Muscle of back (tissue), 13 donors: ENCODE measurements at places on chromosomes 12 and 14.

DNA sequence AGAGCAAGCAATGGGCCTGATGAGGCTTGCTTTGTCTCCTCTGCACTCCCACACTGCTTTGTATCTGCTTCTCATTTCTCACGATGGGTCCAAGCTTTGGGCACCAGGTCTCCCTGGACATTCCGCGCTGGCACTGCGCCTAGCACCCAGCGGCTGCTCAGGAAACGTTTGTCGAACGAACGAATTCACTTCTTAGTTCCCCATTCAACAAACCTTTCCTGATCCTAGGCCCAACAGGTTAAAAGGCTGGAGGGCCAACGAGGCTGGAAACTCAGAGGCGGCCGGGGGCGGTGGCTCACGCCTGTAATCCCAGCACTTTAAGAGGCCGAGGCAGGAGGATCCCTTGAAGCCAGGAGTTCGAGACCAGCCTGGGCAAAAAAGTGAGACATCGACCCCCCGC is 1.0 kb upstream of the GLRX5 start:
- DNase-seq = no peak

DNA sequence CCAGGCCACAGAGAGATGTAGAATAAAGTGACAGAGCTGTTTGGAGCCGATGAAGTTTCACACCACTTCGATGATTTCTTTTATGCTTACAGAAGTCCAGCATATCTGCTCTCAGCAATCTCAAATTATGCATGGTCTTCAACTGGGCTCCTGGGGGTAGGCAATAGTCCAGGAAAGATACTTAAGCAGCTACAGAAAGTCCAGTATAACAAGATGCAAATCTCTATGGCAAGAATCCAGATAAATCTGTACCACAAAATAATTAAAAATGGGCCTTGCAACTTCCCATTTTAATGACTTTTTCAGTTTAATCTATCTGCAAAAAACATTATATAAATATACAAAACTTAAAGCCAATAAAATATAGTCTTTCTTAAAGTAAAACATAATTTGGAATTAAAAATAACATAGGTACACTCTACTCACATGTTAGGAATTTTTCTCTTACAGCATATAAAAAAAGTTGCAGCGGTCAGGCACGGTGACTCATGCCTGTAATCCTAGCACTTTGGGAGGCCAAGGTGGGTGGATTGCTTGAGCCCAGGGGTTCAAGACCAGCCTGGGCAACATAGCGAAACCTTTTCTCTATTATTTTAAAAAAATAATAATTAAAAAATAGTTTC is 20.5 kb upstream of the RAD51AP1 start:
- DNase-seq = no peak

DNA sequence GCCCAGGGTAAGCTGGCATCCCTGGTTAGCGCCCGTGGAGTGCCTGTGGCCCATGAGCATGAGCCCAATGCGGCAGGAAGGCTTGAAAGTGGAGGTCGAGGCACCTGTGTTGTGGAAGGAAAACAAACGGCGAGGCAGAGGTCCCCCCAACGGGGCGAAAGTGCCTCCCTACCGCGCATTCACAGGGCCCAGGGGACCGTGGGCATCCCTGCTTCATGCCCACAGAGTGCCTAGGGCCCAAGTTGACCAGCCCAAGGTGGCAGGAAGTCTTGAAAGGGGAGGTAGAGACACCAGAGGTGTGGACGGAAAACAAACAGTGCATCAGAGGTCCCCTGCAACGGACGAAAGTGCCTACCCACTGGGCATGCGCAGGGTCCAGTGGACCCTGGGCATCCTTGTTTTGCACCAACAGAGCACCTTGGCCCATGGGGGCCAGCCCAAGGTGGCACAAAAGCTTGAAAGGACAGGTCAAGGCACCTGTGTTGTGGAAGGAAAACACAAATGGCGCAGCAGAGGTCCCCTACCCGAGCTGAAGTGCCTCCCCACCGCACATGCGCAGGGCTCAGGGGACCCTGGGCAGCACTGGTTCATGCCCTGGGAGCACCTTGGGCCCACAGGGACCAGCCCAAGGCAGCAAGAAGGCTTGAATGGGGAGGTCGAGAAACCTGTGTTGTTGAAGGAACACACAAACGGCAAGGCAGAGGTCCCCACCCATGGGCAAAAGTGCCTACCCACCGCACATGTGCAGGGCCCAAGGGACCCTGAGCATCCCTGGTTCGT is 377.5 kb downstream of the ALG10 start:
- DNase-seq = no peak

- DNase-seq = no peak
Observed at GRCh38 chr12:5548152-5548943, 116.4 kb downstream of the NTF3 start.

- no peak for DNase-seq
Observed at GRCh38 chr12:94165138-94165537, 16.8 kb downstream of the PLXNC1 start.

DNA sequence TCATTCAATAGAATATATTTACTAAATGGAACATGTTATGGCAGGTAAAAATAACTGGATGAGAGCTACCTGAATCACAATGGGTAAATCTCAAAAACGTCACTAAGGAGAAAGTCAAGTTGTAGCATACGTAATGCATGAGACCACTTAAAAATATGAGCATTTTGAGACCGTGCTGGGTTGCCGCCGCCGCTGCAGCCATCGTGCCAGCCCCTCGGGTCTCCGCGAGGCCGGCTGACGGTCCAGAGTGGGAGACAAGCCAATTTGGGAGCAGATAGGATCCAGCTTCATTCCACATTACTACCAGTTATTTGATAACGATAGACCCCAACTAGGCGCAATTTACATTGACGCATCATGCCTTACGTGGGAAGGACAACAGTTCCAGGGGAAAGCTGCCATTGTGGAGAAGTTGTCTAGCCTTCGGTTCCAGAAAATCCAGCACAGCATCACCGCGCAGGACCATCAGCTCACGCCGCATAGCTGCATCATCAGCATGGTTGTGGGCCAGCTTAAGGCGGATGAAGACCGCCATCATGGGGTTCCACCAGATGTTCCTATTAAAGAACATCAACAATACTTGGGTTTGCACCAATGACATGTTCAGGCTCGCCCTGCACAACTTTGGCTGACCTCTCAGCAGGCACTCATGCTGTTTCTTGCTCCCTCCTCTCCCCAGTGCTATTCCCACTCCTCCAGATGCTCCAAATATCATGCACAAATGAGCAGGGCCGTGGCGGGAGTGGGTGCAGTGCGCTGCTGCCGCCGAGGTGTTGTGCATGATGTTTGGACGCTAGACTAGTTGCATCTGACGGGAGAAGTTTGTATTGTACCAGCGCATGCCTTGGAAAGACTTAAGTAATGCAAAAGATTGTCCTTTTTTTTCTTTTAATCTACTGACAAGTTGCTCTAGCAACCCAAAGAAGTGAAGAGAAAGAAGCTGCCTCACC is 6.3 kb upstream of the BRMS1L start:
- DNase-seq = no peak

DNA sequence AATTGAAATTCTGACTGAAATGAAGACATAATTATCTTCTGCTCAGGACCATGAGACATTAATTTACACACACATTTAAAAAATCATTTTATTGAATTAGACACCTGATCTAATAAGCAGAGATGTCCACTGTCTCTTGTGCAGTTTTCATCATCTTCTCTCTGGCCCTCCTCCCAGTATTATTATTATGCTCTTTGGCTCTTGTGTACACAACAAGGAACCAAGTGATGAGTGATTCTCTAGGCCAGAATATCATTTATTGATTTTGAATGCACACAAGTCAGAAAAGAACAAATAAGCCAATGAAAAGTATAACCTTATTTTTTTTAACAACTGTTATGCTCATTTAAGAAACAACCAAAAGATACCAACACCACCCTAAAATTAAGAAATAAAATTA is 244.7 kb upstream of the KRR1 start:
- no peak for DNase-seq

GRCh38 chr12:47900131-47901062 is 4.4 kb downstream of the VDR start:
- DNase-seq = no peak

DNA sequence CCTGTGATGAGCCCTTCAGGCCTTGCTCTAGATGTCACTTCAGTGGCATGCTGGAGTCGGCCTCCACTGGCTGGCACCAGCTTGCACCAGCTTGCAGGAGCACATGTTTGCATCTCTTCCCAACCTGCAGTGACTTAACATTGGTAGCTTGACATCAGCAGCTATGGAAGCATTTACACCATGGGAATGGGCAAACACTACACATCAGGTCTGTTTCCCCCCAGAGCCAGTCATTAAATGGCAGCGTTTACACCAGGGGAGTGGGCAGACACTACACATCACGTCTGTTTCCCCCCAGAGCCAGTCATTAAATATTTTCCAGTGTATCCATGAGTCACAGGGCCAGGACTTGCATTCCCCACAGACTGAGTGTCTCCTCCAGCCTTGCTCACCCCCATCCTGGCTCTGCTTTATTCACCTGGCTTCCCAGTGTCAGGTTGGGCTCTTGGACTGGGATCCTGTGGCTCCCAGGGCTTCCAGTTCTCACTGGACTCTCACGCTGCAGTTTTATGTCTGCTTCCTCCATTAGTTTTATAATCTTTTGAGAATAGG is 51.6 kb upstream of the VRK1 start:
- no peak for DNase-seq

- no peak for DNase-seq
Observed at GRCh38 chr14:24053548-24054323, 1.9 kb downstream of the CARMIL3 start.

DNA sequence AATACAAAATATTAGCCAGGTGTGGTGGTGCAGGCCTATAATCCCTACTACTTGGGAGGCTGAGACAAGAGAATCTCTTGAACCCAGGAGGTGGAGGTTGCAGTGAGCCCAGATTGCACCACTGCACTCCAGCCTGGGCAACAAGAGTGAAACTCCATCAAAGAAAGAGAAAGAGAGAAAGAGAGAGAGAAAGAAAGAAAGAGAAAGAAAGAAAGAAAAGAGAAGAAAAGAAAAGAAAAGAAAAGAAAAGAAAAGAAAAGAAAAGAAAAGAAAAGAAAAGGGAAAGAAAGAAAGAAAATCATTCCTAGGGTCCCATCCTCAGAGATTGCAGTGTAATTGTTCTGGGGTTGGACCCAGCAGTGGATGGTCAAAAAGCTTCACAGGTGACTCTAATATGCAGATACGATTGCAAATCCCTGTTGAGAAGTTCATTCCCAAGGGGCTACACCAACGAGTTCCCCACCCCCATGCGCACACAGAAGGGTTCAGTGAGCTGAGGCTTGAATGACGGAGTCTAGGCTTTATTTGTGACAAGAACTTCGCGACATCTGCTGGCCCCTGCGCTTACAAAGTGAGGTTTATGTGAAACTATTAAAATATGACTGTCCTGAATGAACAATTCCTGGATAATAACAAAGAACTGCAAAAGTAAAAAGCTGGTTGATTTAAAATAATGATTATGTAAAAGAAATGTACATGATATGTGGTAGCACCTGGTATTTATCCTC is 17.4 kb upstream of the RNASE12 start:
- DNase-seq = no peak

GRCh38 chr12:108729612-108730364 is 1.5 kb downstream of the CORO1C start:
- DNase-seq = no peak

DNA sequence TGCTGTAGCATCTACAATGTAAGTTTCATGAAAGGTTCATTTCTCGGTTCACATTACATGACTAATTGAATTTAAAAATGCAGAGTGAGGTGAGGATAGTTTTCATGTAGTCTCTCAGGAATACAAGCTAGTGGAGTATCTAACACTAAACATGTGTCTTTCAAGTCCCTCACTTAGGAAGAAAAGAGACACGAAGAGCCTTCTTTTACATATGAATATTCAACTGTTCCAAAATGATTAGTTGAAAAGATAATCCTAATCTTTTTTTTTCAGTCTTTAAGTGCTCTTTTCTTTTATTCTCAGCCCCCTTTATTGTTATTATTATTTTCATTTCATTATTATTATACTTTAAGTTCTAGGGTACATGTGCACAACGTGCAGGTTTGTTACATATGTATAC is 10.8 kb downstream of the PRR4 start:
- no peak for DNase-seq

DNA sequence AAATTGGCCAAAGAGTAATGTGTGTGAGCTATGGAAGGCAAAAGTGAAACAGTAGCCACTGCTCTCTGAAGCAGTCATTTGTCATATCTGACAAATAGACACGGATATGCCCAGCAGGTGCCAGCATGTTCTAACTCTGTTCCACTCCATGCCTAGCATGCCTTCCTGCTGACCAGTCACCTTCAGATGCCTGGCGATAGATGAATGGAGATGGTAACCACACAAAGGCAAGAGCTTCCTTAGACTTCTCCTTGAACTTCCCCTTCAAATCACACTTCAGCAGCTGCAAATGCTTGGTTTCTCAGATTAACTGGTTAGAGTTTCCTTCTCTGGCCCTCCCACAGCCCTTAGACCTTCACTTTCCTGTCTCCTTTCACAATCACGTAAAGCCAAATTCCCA is 429.9 kb downstream of the DAD1 start:
- peak; percentile 6 for DNase-seq

- DNase-seq = no peak
Observed at GRCh38 chr14:54711812-54712464, 145.0 kb downstream of the SAMD4A start.

GRCh38 chr14:60735416-60735815 is 855 bp downstream of the MNAT1 start:
- DNase-seq = no peak

- no peak for DNase-seq
Observed at GRCh38 chr14:101229666-101230065, 326.1 kb upstream of the RTL1 start.

GRCh38 chr14:50452979-50453705 is 56.5 kb upstream of the CDKL1 start:
- DNase-seq = peak; percentile 37

DNA sequence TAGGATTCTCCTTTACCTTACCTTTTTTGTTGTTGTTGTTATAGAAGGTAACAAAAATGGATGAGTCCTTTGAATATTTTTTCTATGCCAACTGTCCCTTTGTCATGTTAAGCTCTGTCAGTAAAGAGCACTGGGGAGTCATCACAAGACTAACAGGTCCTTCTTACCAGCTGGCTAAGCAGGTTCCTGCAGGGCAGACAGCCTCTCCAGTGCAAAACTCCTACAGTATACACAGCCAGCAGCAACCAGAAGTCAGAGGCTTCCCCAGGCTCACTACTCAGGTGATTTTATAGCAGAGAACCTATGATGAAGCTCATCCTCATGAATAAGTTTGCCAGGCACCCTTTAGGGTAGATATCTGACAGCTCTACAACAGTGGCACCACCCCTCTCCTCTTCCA is 271.1 kb downstream of the RERGL start:
- DNase-seq = no peak

- no peak for DNase-seq
Observed at GRCh38 chr12:67436230-67436629, 167.1 kb downstream of the CAND1 start.
